ENCODE measurements at places on chromosomes 5 and 9.

DNA sequence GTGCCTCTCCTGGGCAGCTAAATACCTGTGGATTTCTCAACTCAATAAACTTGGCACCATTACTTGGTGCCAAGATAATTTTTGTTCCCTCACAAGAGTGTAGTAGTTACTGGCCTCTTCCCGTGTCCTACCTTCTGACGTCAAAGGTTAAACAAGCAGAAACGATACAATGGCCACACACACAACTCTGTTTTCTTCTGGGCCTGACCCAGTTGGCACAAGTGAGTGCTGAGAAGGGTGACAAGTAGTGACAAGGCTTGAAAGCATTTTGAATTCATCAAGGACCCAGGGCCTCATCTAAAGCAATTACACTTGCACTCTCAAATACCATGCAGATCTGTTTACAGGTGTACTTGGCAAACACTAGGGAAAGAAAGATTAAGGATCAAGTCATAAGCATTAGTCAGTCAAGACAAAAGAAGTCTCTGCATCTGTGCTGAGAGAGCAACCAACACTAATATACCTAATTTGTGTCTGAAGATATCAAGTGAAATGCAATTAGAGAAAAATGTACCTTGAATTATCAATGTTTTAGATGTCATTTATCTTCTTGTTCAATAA lies 30.8 kb downstream of the RASEF start:
- DNase-seq, result no peak

- no peak for DNase-seq
Measured at GRCh38 chr9:93574900-93575795, 1.2 kb upstream of the PHF2 start.

GRCh38 chr9:13450723-13451122 lies 171.2 kb upstream of the MPDZ start:
- peak; percentile 67 for DNase-seq

GRCh38 chr5:36300191-36300926 lies 1.3 kb downstream of the RANBP3L start:
- no peak for DNase-seq

DNA sequence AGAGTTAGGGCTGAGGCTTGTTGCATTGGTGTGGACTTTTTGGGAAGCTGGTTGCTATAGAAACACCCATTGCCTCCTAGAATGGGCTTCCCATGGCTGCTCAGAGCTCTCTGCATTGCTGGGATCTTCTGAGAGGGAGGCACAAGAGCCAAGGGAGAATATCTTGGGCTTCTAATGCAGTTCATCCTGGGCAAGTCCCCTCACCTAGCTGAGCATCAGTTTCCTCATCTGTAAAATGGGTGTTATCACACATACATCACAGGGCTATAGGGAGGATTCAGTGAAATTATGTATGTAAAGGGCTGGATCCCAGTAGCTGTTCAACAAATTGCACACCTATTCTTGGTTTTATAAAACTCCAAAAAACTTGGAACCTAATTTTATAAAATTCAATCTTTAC lies 106.1 kb upstream of the ALDH1B1 start:
- no peak for DNase-seq

DNA sequence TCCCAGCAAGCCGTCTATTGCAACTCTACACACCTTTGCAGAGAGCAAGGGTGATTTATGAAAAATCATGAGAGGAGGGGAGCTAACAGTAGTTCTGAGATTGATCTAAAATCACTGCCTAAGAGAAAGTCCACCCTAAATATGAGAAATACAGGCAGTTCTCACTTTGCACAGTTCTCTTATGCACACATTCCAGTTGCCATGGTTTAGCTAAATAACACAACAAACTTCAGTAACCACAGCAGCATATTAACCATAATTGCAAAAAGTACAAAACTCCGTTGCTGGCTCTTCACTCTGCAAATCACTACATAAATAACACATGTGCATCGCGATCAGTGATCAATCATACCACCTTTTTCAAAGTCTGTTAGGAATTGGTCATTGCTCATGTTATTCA lies 31.1 kb downstream of the PGGT1B start:
- DNase-seq, result no peak

DNA sequence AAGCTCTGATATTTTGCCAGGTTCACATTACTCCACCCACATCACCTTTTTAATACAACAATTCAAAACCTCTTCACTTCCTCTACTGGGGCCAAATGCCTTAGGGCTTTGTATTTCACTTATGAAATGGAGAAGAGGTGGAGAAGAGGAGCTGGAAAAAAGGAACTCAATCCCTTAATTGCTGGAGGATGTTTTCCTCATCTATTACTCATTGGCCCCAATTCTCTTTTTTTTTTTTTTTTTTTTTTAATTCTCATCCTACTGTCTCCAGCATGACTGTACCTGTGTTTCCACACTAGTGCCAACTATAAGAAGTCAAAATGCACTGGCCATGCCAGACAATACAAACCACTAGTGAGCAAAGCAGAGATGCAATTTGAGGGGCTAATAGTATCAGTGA lies 20.9 kb downstream of the FAM13B start:
- peak; percentile 20 for DNase-seq

All from HT1080 (cell line).